ENCODE measurements at places on chromosomes 6 and 20.

GRCh38 chr6:516213-516612 lies 124.7 kb downstream of the IRF4 start:
- no peak for DNase-seq

- no peak for DNase-seq
Measured at GRCh38 chr6:42030585-42031506, 19.5 kb upstream of the TAF8 start.

- DNase-seq: no peak
Measured at GRCh38 chr6:152771061-152771687, 20.6 kb downstream of the VIP start.

GRCh38 chr6:50380406-50381098 lies 330.8 kb upstream of the DEFB112 start:
- no peak for DNase-seq

DNA sequence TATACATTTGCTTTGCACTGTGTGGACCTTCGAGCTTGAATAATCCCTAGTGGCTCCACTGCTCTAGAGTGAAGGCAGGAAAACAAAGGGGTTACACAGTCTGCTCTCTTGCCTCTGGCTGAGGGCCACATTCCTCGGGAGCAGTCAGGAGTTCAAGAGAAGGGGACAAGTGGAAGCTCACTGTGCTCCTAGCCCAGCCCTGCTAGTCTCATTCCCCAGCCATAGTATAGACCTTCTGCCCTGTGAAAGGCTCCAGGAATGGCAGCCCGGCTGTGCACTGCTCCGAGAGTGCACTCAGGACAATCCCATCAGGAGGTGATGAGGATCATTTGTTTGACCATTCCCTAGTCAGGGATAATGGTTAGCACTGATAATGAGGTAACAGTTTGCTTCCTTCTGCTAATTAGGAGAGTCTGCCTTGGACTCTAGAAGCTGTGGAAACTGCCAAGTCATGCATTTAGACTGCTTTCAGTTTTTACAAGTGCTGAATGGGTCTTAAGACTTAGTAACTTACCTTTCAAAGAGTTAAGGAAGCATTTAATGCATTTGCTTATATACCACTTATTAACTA lies 8.5 kb downstream of the IYD start:
- DNase-seq: no peak

- no peak for DNase-seq
Measured at GRCh38 chr20:14331646-14332045, 5.8 kb downstream of the FLRT3 start.

DNA sequence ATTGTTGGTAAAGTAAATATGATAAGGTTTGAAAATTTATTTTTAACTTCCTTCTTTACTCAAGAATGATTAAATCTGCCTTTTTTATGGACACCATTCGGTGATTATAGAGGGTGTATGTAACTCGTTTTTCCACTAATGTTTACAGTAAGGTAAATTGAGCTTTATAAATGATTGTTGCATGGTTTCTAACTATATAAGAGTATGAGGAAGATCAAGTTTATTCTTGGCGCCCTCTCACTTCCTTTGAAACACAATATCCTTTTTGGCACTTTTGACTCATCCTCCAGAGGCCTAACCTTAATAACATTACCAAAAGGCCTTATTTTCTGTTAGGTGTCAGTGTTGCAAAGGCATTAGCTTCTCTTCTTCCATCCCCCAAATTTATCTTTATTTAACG lies 41.8 kb upstream of the MTRF1L start:
- DNase-seq: no peak

DNA sequence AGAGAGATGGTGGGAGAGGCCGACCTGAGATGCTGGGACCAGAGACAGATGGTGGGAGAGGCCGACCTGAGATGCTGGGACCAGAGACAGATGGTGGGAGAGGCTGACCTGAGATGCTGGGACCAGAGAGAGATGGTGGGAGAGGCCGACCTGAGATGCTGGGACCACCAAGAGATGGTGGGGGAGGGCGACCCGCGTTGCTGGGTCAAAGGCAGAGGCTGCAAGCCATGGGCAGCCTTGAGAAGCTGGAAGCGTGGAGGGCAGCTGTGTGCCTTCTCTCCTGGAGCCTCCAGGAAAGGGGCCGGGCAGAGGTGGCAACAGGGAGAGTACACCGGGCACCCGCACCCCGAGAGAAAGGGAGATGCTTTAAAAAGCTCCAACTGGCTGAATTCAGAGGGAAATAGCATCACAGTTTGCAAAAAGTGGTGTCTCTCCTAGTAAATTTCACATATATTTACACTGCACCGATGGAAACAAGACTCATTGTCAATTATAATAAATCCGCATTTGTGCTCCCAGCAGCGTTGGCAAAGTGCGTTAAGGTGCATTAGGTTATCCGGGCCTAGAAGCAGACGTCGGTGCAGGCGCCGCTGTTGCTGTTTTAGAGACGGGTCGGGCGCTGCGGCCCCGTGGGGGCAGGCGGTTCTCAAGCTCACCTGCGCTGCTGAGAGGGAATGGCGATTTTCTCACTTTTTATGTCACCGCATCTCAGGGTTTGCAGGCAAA lies 132.4 kb downstream of the DLL1 start:
- DNase-seq: no peak

DNA sequence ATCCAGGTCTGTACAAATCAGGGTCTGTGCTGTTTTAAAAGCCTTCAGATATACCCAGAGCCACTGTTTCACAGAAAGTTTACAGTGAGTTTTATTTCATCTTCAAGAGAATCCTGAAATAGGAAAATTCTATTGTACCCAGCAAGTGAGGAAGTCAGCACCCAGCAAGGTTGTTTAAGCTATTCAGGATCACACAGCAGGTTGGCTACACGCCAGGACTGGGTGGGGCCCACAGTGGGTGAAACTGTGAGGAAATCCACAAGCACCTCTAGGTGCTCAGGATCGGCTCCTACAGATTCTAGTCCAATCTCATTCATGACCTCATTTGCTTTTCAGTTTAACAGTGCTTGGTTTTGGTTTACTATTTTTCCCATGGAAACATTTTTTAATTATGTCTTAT lies 128.9 kb downstream of the SYNDIG1 start:
- DNase-seq: no peak

DNA sequence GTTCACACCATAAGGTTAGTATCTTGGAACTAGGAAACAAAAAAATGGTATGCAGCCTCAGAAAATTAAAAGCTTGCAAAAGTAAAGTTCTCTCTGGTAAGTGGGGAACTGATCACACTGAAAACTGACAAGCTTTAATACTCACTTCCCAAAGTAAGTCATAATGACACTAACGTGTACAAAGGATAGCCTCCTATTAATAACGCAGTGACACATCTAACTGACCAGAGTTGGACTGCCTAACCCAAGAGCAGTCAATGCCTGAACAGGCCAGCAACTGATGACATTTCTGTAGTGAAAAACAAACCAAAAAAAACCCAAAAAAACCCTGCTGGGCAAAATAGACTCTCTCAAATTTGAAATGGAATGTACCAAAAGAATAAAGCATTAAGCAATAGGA lies 30.7 kb downstream of the CHD6 start:
- DNase-seq: no peak

DNA sequence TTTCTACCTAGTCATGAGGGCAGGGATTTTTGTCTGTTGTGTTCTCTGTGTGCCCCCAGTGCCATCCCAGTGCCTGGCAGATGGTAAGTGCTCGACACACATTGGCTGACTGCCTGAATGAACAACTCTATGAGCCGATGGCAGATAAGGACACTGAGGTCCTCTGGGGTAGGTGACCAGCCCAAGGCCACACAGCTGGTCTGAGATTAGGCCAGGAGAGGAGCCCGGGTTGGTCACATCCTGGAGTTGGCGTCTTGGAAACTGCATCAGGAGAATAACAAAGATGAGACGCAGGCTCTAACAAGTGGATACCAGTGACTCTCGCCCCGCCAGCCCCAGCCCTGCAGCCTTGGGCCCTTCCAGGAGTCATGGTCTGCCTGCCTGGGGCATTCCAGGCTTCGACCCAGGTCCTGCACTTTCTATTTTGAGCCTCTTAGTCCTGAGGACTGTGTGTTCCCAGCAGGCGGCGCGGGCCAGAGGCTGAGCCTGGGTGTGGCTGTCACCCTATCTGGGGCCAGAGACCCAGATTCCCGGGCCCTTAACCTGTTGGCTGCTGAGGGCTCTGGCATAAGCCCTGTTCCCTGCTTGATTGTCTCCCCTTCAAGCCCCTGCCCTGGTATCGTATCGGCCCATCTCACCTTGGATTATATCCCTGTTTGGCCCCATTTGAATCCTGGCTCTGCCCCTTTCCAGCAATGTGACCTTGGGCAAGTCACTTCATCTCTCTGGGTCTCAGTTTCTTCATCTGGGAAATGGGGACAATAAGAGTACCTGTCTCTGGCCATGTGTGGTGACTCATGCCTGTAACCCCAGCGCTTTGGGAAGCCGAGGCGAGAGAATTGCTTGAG lies 88.3 kb downstream of the CEBPB start:
- DNase-seq: no peak

- DNase-seq: no peak
Measured at GRCh38 chr6:4078691-4079471, at the start of gene FAM217A. Gene FAM217A, minus strand, starts transcription at chr6:4079137. Its CDS starts 1,723 bp downstream, at chr6:4077414.

DNA sequence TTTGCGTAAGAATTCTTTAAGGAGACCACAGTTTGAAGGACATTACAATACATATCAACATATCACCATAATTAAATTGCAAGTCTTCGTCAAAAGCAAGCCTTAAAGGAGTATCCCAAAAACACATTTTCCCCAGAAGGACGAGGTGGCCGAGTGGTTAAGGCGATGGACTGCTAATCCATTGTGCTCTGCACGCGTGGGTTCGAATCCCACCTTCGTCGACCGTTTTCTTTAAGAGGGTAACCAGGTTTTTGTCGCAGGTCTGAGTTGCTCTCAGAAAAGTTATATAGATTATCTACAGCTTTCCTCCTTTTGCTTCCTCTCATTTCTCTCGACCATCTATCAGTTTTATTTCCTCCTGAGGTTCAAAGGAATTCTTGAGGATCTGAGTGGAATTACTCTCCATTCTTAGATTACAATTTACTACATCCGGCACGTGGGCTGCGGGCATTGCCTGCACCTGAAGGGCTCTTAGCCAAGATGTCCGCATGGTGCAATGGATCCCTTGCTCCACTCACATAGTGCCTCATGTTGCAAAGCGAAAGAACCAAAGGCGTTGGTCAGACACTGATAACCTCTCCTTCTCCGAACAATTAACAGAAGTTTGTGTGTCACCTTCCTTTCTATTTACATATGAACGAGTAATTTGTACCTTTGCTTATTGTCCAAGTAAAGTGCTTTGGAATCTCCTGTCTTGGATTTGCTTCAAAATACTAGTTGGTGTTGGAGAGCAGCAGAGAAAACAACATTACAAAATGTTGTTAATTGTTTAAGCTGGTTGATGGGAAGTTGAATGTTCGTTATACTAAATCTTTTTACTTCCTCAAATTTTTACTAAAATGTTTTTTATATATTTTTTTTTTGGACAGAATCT lies 14.0 kb downstream of the POM121L2 start:
- no peak for DNase-seq

DNA sequence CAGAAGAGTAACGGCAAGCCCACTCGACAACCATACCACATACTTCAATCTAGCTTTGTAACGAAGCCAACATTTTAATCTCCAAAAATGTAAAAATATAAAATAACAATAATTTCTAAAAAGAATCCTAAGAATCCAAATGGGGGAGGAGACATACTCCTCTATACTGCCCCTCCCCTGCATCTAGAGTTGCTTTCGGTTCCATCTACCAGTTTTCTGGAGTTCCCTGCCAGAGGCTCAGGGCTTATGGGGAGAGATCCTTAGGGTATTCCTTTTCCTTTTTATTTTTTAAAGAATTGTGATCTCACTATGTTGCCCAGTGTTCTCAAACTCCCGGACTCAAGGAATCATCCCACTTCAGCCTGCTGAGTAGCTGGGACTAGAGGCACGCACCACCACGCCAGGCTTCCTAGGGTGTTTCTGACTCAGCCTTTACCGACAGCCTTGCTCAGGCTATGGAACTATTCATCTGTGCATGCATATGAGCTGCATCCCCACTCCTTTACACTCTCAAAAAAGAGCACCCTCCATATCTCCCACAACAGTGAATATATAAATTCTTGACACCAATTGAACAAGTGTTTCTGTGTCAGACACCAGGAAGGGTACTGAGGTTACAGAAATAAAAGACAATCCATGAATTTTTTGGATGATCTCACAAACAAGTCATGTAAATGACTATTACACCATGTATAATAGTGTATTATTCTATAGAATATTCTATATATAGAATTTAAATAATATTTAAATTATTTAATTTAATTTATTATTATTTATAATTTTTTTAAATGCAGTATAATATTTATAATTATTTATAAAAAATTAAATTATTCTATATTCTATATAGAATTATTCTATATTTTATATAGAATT lies 40.7 kb upstream of the UBR2 start:
- no peak for DNase-seq

DNA sequence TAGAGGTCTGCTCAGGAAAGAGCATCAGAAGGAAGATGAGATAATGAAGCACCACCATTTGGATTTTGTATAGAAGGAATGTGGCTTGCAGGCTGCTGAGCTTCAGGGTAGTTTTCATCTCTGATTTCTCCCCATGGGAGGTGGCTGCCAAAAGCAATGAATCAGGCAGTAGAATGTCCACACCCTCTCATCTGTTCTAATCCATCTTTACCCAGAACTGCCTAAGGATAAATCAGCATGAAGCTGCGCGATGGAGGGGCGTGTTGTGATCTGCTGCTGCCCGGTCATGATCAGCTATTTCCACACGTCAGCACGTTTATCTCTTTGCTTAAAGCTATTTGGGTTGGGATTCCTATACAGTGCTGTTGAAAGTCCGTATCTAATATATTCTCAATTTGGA lies 295.4 kb downstream of the FOXA2 start:
- no peak for DNase-seq

GRCh38 chr6:134626086-134626485 lies 308.2 kb upstream of the SGK1 start:
- no peak for DNase-seq

DNA sequence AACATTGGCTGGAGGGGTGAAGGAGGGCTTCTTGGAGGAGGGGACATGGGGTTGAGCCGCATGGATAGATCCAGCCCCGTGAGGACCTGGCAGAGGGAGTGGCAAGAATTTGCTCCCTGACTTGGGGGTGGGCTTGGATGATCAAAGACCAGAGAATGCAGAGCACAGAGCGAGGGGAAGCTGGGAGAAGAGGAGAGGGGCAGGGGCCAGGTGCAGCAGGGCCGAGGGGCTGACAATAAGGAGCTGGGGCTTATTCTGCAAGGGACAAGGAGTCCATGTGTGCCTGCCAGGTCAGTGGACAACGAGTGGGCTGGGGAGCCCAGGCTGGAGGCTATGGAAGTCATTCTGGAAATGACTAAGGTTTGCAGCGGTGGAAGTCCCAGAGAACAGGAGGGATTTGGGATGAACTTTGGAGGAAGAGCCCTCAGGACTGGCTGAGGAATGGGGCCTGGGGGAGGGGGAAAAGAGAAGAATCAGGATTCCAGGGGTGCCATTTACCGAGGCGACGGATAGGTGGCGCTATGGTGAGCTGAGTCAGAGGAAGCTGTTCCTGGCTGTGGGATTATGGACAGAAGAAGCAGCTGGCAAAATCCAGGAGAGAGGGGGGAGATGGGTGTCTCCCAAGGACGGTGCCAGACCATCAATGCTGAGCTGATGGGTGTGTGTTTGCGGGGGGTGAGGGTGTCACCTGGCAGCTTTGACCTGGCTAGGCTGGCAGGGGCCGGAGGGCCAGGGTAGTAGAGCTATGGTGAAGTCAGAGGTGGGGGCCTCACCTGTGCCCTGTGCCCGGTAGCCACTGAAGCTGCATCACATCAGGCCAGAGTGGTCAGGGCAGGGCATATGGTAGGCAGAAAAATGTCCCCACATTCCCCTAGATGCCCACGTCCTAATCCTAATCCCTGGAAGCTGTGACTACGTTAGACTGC lies 7.8 kb downstream of the KCNG1 start:
- DNase-seq: no peak

GRCh38 chr6:106530502-106530901 lies 98.8 kb downstream of the RTN4IP1 start:
- no peak for DNase-seq
